ENCODE measurements at places on chromosomes 16 and 17.
A peak's percentile ranks its signal among the peaks of the same experiment; 100 is the strongest.

- DNase-seq, result no peak
Measured at GRCh38 chr17:47993964-47994363, 23.1 kb downstream of the CDK5RAP3 start.

DNA sequence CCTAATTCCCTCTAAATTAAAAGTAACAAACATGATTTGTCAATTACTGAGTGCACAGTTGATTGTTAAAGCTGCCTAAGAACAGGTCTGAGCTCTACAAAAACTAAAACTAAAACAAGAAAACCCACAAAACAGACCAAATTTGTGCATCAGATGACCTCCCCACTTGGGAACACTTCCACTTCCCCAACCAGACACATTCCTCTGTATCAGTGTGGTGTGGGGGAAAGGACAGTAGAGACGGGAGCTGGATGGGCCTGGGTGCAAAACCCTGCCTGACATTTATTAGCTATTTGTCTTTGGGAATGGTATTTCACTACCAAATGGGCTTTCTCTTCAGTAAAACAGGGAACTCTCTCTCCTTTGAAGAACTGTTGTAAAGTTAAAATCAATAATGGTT lies 29.8 kb downstream of the STAT3 start:
- no peak for DNase-seq

GRCh38 chr17:38330941-38331411 lies 12.8 kb downstream of the GPR179 start:
- DNase-seq, result no peak

- no peak for DNase-seq
Measured at GRCh38 chr17:19372011-19372370, 6.3 kb upstream of the MAPK7 start.

GRCh38 chr16:84585886-84586285 lies 32.0 kb downstream of the COTL1 start:
- peak; percentile 78 for DNase-seq

GRCh38 chr16:3874242-3874641 lies 6.3 kb downstream of the CREBBP start:
- no peak for DNase-seq

DNA sequence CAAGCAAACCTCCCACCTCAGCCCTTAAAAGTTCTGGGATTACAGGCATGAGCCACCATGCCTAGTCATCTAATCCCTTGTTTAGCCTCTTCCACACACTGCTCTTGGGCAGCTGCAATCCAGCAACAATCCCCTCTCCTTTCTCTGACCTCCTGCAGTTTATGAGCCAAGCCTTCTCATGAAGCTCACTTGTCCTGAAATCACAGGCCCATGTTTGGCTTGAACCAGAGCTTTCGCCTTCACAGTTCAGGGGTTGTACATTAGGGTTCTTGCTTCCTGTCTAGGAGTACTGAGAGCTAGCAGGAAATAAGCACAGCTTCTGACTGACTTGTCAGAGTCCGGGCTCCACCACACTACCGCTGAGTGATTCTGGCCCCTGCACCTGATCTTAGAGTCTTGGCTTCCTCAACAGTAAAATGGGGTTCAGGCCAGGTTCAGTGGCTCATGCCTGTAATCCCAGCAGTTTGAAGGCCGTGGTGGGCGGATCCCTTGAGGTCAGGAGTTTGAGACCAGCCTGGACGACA lies 16.3 kb downstream of the ERAL1 start:
- no peak for DNase-seq

DNA sequence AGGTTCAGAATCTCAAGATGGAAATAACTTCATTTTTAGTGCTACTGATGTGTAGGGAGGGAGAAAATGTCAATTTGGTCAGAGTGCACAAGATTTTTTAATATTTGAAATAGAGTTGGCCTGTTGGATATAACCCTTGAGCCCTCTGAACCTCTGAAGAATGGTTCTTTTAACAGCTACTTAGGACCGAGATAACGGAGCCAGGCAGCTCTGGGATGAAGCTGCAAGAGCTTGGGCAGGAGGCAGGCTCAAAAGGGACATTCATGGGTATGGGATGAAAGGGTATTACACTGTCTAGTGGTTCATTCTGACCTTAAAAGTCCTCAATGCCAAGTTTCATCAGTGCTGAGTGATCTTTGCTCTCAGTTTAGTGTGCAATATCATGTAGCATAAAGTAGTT lies 111.4 kb upstream of the CPHXL start:
- no peak for DNase-seq

- no peak for DNase-seq
Measured at GRCh38 chr17:55588446-55589242, 77.4 kb upstream of the SMIM36 start.

- DNase-seq, result no peak
Measured at GRCh38 chr16:59573528-59574271, 839.6 kb upstream of the GOT2 start.
